ENCODE measurements at places on chromosomes 12 and 14.

- no peak for ATAC-seq
These were observed 5.0 kb downstream of the KCNA1 start for GRCh38 chr12:4914720-4915119.

- ATAC-seq = no peak
These were observed 16.2 kb downstream of the FUT8 start for GRCh38 chr14:65428691-65429090.

DNA sequence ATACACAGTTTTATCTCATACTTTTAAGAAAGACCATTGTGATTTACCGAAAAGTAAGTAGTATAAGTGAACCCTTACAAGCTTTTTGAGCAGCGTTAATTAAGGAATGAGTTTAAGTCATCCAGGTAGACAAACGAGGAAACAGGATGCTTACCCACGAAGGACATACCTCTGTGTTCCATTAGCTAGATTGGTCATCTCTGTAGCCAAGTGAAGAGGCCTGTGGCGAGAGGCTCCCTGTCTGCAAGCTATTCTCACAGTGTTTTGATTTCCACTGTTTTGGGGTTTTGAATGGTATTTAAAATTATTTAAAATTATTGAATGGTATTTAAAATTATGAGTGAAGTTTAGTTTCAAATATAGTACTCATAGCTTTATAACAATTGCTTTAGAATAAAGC, 342.1 kb upstream of the RGS6 start:
- no peak for ATAC-seq

- ATAC-seq = peak; percentile 63
These were observed 604 bp downstream of the EIF4B start for GRCh38 chr12:53006810-53007309.
